ENCODE measurements at places on chromosomes 4 and X.

- no peak for DNase-seq
Measured at GRCh38 chrX:109347632-109348031, 134.3 kb downstream of the GUCY2F start.

GRCh38 chr4:7364979-7365378 lies 69.8 kb downstream of the PSAPL1 start:
- DNase-seq: no peak

GRCh38 chrX:54534271-54534670 lies 4.3 kb downstream of the GNL3L start:
- no peak for DNase-seq

DNA sequence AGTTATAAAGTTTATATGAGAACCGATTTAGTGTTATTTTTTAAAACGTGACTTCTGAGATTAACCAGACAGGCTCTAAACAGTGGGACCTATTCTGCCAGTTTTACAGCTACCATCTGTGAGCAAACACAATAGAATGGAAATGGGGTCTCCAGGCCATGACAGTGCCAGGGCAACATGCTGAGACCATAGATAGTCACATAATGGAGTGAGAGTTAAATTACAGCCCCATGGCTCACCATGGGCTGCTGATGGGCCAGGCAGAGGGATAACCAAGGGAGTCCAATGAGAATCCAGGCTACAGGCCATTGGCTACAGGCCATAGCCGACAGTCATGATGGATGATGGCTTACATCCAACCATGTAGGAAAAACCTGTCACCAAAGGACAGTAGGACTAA lies 183.5 kb upstream of the NDP start:
- no peak for DNase-seq

DNA sequence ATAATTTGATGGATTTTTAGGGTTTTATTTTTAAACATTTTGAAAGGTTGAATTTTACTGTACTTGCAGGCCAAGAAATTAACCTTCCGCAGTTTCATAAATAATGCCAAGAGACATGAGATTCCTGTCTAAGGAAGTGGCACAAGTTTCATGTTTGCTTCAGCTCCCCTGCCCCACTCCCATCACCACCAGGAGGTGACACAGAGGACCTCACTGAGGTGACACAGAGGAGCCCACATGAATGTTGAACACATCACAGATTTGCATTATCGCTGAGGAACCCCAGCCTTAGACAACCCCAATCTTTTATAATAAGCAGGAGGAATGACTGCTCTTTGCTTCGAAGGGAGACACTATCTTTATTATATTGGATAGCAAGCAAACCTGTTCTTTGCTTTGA lies 491.4 kb upstream of the ATOH1 start:
- no peak for DNase-seq

- DNase-seq: no peak
Measured at GRCh38 chrX:87017210-87017609, 500.4 kb upstream of the KLHL4 start.

GRCh38 chr4:138192113-138192512 lies 50.0 kb downstream of the SLC7A11 start:
- no peak for DNase-seq

DNA sequence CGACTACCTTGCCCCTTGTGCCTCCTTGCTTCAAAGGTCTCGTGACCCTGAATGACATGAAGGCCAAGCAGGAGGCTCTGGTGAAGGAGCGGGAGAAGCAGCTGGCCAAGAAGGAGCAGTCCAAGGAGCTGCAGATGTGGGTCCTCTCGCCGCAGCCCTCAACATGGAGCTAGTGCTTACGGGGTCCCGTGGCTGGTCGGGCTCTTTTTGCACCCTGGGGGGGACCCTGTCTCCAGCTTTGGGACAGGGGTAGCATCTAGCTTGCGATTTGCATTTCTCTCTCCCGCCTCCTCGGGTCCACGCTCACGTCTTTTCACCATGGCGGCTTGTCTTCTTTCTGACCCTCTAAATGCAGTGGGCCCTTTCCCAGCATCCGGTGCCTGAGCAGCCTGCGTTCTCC lies 1.8 kb downstream of the FAM50A start:
- DNase-seq: no peak

All from SW 1271 (cell line).